ENCODE measurements at places on chromosomes 1 and 21.

- DNase-seq = no peak
Measured at GRCh38 chr1:247535402-247535801, 838 bp downstream of the OR2C3 start.

DNA sequence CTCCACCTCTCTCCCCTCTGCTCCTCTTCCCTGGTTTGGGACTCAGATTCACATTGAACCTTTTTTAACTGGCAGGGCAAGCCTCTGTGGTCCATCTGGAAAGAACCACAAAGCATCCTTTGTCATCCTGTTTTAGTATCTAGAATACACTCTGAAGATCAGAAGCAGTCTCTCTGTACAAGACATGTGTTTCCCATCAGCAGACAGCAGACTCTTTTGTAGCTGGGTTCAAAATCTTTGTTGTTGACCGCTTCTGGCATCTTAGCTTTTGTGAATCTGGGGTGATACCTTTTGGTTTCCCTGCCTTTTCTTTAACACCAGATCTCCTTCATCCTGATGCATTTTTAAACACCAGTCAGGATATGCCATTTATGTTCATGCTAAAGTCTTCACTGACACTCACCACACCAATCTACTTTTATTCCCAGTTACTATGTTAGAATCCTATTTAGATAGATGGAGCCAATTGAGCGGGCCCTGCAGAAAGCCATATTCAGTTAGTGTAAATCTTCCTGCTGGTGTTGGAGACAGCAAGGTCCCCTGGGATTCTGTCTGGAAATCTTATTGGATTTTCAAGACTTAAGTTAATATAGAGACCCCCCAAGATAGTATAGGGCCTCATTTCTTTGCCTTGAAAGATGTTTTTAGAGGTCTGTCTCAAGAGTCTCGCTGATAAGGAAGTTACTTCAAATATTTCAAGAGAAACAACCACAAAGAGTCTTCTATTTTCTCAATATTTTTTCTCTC, 51.1 kb downstream of the ST6GALNAC3 start:
- no peak for DNase-seq

DNA sequence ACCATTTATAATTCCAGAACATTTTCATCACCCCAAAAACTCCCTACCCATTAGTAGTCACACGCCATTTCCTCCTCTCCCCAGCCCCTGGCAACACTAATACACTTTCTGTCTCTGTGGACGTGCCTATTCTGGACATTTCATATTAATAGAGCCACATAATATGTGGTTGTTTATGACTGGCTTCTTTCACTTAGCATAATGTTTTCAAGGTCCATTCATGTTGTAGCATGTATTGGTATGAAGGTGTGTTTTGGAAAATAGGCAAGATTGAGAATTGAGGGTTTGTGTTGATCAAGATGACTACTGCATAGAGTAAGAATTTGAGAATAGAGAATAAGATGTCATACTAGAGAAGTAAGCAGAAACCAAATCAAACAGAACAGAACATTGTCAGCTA, 67.5 kb downstream of the ZFYVE9 start:
- no peak for DNase-seq

- DNase-seq = no peak
Measured at GRCh38 chr1:22763487-22764200, 53.0 kb downstream of the EPHB2 start.

DNA sequence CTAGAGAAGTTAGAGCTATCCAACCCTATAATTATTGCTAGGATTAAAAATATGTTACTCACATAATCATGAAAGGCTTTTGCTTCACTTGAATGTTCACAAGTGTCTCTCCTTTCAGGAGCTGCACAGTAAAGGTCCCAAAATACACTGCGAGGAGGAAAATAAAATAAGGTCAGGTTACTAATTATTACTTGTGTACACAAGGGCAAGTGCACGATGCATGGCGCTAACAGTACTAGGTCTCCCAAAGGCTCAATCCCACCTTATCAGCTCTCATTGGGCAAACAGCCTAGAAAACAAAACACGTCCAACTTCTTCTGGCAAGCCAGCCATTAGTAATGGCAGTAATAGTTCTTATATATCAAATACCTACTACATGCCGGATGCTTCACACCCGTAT, 4.4 kb downstream of the SSBP3 start:
- no peak for DNase-seq

DNA sequence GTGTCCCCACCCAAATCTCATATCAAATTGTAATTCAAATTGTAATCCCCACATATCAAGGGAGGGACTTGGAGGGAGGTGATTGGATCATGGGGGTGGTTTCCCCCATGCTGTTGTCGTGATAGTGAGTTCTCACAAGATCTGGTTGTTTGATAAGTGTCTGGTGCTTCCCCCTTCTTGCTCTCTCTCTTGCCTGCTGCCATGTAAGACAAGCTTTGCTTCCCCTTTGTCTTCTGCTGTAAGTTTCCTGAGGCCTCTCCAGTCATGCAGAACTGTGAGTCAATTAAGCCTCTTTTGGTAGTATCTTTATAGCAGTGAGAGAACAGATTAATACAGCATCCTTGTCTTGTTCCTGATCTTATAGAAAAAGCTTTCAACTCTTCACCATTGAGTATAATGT, 6.5 kb upstream of the LRRC39 start:
- DNase-seq = no peak

DNA sequence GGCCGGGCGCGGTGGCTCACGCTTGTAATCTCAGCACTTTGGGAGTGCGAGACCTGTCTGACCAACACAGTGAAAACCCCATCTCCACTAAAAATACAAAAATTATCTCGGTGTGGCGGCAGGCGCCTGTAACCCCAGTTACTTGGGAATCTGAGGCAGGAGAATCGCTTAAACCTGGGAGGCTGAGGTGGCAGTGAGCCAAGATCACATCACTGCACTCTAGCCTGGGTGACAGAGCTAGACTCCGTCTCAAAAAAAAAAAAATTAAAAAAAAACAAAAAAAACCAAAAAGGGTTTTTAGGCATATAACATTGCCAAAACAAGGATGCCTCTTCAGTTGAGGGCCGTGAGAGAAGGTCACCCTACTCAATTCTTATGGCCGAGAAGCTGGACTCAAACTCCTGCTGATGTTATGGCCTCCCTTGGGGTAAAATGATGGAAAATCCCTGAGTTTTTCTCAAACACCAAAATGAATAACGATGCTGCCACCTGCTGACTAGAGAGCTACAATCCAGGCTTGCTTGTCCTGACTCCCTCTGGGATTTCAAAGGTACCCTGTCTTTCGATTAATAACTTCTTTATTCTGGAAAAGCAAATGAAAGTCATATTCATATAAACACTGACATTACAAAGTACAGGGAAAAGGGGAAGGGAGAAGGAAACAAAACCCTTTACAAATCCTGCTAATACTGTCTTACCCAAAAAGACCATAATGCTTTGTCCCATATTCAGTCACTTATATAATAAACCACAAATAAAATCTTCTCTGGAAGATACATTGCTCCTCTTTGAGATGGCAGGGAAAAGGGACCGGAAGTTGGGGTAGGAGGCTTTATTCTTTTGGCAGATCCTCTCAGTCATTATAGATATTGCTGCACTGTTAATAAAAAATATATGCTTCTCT, 10.7 kb downstream of the RAB42 start:
- DNase-seq = no peak

DNA sequence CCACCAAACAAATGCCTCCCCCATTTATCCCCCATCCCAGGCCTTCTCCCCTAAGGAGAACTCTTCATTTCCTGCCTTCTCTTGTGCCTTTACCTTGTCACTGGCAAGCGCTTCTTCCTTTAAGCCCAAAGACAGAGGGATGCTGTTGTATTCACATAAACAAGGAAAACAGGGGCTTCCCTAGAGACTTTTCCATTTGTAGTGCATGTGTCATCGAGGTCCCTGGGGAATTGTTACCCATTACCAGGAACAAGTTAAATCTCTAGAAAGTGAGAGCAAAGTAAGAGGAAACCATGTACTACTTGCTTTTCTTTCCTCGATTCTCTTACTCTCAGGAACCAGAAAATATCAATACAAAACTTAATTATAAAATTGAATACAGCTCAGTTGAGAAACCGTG, 114.4 kb upstream of the DPT start:
- no peak for DNase-seq

DNA sequence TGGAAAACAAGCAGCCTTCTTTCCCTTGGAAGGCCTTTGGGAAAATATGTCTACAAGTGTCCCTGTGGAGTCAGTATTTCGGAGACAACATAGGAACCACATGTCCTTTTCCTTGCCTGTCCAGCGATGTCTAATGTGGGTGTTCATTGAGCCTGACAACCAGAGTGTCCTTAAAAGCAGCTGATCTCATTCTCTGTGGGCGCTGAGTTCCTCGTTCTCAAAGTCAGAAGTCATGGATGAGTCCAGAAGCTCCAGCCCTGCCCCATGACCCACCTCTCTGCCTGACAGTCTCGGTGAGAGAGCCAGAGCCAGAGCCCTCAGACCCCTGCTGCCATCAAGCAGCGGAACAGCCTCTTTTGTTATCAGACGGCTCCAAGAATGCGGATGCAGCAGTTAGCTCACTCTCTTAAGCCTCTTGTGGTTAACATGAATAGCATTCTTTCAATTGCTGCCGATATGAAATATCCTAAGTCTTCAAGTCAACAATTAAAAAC, 329.2 kb downstream of the TGFB2 start:
- DNase-seq = no peak

DNA sequence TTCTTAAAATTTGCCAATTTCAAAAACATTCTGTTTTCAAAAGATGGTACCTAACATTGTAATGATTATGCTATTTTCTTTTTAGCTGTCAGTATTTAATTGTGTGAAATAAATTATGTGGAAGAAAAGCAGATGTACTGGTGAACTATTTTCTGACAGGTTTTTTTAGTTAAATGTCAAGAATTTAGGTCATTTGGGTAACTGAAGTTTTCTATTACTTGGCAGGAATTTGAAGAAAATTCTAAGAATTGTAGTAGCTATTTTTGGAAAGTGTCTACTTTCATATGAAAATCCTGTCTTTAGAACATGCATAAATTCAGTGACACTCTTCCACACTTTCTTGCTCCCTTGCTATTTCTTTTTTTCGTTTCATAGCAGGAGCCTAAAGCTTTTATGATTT, 28.5 kb upstream of the PTPRC start:
- no peak for DNase-seq

DNA sequence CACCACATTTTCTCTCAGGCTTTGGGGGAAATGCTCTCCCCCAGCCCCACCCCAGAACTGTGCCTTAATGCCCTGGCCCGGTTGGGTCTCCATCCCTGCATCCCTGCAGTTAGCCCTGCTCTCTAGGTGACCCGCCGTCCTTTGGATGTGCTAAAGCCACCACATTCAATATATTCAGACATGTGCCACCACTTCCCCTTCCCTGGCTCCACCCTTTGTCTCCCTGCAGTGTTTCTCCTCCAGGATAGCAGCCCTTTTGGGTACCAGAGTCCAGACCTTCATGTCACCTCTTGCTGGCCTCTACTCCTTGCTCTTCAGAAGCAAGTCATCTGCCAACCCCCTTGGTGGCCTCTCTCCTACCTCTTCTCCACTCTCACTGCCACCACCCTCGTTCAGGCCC, 41.8 kb downstream of the RUNX1 start:
- DNase-seq = no peak

- no peak for DNase-seq
Measured at GRCh38 chr21:28427394-28428022, 565.2 kb downstream of the LTN1 start.

DNA sequence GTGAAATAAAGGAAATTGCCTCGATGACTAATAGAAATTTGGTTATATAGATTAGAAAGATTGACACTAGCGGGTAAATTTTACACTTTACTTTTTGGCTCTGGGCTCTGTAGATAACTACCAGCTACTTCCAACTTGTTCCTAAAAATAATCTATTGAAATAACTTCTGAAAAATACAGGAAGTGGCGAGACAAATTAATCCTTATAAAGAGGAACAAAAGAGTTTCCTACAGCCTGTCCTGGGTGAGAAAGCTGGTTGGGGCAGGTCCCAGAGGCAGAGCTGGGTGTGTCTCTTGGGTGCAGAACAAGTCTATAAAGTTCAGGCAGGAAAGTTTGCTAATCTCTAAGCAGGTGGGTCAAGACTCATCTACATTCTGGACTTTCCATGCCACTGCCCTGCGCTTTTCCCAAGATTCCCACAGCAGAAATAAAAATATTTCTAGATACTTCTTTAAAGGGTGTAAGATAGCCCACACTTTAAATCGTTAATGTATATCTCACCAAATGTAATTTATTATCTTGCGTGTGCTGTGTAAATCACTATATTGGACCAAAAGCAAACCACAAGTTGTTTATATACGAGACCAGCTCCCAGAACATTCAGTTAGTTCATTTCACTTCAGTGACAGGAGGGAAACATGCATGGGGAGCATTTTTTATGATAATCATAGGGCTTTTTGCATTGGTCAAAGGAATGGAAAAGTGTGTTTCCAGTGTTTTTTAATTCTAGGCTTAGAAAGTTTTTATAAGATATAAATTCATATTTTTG, 70.1 kb upstream of the NRIP1 start:
- DNase-seq = no peak

DNA sequence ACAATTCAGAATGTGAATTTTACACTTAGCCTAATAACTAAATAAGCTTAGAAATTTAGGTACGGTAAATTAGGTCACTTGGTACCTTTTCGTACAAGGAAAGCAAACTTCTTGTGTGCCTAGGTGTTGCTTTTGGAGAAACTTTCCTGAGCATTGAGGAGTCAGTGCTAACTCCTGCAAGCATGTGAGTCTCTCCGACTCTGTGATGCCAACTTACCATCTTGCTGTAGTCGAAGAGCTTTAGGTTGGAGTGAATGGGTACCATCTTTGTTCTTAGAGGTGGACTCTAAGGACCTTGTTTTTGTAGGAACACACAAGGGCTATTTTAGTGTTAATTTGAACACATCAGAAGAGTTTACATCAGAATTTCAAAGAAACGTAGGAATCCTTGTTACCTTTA, 688.9 kb downstream of the USP25 start:
- DNase-seq = no peak

DNA sequence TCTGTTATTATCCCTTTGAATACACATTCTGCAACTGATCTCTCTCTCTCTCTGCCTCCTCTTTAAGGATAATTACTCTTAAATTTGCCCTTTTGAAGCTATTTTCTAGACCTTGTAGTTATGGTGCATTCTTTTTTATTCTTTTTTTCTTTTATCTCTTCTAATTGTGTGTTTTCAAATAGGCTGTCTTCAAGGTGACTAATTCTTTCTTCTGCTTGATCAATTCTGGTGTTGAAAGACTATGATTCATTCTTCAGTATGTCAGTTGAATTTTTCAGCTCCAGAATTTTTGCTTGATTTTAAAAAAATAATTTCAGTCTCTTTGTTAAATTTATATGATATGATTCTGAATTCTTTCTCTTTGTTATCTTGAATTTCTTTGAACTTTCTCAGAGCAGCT, 95.6 kb upstream of the GPR52 start:
- no peak for DNase-seq

- no peak for DNase-seq
Measured at GRCh38 chr1:228307218-228308023, 99.2 kb downstream of the TRIM11 start.

All from stimulated activated CD8-positive, alpha-beta memory T cell treated with anti-CD3 and anti-CD28 coated beads, Interleukin-7, amount 100 ng/mL, for 48 hours (primary cell).